ENCODE measurements at places on chromosomes 1 and 21.

DNA sequence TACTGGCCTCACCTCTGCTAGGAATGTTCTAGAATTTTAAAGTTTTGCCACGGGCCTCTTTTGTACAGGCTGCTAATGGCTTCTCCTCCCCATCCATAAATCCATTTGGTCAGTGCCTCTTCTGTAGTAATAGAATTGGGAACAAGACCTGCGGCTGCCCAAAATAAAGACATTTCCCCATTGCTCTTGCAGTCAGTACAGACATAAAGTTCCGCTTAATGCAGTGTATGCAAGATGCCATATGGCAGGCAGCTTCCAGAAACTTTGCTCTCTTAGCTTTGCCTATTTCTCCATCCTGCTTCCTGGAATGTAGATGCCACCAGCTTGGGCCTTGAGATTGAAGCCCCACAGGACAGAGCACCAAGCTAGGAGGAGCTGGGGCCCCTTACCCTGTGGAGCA lies 3.7 kb upstream of the SLC2A5 start:
- peak; percentile 49 for DNase-seq

DNA sequence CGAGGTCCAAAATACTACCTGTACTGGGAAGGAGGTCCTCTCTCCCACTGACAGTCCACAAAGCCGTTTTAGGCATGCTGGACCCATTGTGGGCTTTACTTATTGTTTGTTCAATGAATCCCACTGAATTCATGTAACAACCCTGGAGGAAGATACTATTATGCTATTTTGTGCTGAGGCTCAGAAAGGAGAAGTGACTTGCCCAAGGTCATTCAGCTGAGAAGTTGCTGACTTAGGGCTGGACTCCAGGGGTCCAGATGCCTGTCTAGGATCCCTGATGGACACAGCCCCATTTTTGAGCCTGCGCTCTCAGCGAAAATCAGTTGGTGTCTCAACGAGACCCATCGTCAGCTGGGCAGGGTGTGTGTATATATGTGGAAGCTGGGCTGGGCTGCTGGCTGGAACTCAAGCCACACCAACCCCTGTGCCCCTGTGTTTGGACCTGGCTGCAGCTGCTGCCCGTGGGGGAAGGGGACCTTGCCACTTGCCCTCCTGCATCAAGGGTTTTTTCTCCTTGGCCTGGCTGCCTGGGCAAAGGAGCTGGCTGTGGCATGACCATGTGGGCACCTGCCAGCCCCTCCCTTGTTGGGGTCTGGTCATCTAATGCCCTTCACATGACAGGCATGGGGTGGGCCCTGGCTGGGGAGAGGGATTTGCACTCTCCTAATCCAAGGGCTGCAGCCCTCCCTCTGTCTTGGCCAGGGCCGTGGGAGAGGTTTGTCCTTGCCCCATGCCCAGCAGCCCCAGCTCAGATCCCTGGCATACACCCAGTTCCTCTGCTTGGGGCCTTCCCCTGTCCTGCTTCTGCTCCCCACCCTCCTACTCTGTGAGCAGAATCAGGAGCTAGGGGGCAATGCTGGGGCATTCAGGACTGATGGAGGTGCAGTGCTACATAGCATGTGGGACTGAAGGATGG lies 15.0 kb downstream of the KCNQ4 start:
- no peak for DNase-seq

- DNase-seq, result peak; percentile 22
Measured at GRCh38 chr1:207861442-207862177, 49.3 kb downstream of the CD34 start.

GRCh38 chr1:67085326-67085725 lies 31.4 kb upstream of the SLC35D1 start:
- DNase-seq, result no peak

DNA sequence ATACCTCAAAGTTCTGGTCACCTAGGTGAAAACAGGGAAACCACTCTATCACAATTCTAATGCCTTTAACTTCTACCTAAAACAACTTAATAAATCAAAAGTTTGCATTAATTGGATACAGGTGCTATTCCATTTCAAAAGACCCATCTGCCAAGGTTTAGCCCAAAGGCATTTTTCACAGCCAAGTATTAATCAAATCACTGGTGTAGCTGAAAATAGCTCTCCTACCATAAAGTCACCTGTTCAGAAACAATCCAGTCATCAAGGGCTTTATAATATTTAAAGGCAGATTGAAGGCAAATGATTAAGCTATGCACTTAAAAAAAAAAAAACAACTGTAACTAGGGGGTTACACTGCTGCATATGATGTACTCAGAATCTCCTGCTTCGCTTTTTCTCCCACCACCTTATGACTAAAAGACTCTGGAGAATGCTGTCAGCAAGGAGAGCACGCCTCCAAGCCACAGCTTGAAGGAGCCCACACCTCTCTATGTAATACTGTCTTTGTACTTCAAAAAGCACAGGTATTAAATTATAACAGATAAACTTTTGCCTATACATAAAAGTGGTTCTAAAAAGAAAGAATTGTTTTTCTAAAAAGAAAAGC lies 20.5 kb downstream of the KIAA0319L start:
- DNase-seq, result no peak

GRCh38 chr1:214416858-214417257 lies 134.5 kb downstream of the PTPN14 start:
- no peak for DNase-seq

- DNase-seq, result peak; percentile 81
Measured at GRCh38 chr1:43779805-43780403, 72.6 kb downstream of the ST3GAL3 start.

DNA sequence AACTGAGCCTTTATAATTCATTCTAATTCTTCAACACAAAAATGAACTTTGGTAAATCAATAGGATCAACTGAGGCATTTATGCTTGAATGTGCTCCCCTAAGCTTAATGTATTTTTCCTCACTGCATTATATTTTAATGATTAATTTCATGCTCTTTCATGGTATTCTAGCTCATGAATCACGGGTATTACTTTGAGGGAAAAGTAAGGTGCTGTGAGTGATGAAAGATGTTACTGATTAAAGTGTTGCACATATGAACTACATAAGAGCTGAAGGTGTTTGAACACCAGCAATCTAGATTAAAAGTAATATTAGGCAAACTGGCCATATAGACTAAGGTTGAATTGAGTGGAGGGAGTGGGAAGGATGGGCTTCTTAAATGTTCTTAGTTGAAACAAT lies 1.9 kb downstream of the DPYD start:
- no peak for DNase-seq

DNA sequence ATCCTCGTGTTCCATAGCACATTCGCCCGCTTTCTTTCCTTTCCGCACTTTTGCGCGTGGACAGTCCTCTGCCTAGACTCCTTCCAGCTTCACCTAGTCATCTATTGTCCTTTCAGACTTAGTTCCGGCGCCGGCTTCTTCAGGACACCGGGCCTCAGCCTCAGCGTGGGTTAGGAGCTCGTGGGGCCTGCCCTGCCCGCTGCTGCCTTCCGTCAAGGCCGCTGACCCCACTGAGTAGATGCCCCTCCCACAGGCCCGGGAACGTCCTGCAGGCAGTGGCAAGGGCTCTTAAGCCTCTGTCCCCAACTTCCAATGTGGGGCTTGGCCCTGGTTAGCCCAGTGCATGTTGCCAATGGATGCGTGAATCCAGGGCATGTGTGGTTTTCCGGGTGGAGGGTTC lies 11.4 kb downstream of the DMRTB1 start:
- no peak for DNase-seq

DNA sequence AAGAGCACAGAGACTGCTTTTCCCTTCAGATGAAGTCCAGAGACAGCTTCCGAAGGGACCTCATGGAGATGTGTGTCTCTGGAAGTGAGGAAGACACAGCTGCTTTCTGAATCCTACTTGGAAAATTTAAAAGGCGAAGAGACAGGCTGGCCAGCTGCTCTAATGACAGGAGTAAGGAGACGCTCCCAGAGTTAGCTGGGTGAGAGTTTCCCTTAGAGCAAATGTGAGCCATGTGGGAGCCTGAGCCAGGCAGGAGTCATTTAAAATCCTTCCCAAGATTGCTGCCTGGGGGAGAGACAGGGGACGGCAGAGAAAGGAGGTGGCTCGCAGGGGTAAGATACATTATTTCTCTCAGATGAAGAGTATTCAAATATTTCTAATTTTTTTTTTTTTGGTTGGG lies 53.1 kb downstream of the ZNF326 start:
- no peak for DNase-seq

DNA sequence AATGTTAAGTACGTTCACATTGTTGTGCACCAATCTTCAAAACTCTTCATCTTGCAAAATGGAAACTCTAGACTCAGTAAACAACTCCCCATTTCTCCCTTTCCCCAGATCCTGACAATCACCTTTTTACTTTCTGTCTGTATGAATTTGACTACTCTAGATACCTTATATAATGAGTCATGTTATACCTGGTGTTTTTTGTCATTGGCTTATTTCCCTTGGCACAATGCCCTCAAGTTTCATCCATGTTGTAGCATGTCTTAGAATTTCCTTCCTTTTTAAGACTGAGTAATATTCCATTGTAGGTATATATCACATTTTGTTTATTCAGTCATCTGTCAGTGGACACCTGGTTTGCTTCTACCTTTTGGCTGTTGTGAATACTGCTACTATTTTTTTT lies 399.5 kb downstream of the LMO4 start:
- DNase-seq, result no peak

- no peak for DNase-seq
Measured at GRCh38 chr1:34865573-34865972, 6.0 kb upstream of the SMIM12 start.

GRCh38 chr21:37682966-37683365 lies 233.3 kb downstream of the KCNJ6 start:
- DNase-seq, result no peak

DNA sequence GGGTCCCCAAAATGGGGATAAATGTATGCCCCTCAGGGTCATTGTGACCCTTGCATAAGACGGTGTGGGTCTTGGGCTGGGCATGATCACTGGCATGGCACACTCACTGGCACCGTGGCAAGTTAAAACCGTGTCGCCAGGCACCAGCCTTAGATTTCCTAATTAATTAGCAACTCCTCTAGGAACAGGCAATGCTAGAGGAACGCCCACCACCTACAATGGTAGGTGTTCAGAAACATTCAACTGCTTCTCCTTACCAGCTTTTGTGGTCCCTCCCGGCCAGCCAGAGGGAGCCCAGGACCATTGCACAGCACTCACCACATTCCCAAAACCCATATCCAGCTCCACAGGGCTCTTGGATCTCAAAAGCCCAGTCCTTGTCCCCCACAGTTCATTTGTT lies 36.4 kb downstream of the EPHA2 start:
- no peak for DNase-seq

DNA sequence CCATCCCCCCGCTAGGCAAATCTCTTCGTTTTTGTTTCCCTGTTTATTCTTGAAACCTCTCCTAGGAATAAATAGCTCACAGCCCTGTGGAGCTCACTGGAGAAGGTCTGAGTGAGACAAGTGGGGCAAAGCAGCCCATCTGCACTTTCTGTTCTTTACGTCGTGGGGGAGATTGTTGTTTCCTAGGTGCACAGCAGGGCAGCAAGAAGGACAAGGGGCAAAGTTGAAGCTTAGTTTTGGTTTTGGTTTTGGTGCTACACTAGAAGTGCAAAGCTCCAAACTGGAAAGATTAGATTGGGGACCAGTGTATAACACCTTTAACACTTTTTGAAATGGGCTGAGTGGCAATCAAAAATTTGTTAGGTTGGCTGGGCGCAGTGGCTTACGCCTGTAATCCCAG lies 76.6 kb downstream of the GPR88 start:
- DNase-seq, result no peak

DNA sequence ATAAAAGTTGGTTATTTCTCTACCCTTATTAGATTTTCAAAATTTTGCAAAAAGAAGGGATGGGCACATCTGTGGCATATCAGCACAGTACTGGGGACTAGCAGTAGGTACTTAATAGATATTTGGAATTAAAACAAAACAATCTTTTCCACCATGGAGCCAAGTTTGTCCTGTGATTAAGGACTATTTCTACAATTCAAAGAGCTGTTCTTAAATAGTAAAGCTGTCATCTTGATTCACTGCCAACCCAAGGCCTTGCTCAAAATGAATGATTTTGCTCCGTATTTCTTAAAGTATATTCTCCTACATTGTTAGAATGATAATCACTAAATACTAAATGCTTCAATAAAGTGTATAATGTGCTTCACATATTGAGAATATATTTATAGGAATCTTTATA lies 169.9 kb downstream of the S1PR1 start:
- no peak for DNase-seq

- peak; percentile 98 for DNase-seq
Measured at GRCh38 chr1:226001963-226002666, 3.0 kb upstream of the SDE2 start.

GRCh38 chr21:32494934-32495709 lies 82.6 kb downstream of the EVA1C start:
- peak; percentile 32 for DNase-seq

DNA sequence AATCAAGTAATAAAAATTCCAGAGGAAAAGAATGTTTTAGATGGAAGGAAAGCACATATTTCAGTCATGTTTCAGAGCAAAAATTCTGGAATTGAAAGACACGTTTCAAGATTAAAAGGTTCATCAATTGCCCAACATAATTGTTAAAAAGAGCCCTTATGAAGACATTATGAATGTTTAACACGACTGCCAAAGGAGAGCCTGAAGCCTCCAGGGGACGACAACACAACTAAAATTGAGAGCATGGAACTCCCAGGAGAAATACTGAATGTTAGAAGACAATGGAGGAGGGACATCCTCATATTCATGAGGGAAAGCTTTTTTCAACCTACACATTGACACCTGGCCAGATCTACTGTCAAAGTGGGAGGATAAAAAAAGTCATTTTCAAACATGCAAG lies 16.0 kb downstream of the OR2T11 start:
- peak; percentile 67 for DNase-seq

- DNase-seq, result no peak
Measured at GRCh38 chr21:18705971-18706370, 302.4 kb upstream of the TMPRSS15 start.

GRCh38 chr21:42652527-42653230 lies 742 bp upstream of the PDE9A start:
- DNase-seq, result no peak

GRCh38 chr1:222074317-222074716 lies 332.4 kb upstream of the DUSP10 start:
- DNase-seq, result no peak

GRCh38 chr1:181971424-181971823 lies 90.1 kb downstream of the ZNF648 start:
- DNase-seq, result no peak

DNA sequence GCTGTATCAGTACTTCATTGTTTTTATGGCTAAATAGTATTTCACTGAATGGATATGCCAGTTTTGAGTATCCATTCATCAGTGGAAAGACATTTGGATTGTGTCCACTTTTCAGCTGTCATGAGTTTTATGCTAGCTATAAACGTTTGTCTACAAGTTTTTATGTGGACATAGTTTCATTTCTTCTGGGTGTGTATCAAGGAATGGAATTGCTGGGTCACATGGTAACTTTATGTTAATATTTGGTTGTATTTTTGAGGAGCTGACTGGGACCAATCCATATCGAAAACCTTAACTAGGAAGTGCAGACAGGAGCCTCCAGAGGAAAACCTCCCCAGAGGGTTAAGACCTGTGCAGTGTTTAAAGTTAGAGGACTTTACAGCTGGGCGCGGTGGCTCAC lies 31.8 kb upstream of the DISC1 start:
- no peak for DNase-seq

DNA sequence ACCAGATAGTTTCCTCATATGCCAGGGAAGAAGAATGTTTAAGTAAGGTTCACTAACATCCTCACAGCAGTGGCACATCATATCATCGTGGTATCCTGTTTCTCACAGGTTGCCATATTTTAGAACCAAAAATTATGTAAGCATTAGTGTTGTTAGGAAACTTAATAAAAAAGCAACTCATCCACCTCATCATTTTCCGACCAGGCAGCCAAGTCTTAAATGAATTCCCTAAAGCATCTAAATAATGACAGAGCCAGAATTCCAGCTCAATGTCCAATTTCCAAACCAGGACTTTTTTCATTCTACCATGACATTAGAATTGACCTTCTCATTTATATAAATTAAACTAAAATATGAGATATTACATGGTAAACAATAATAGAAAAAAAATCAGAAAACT lies 272.7 kb downstream of the NTNG1 start:
- DNase-seq, result no peak
